ENCODE measurements at places on chromosomes 12 and 14.
A peak's percentile ranks its signal among the peaks of the same experiment; 100 is the strongest.

DNA sequence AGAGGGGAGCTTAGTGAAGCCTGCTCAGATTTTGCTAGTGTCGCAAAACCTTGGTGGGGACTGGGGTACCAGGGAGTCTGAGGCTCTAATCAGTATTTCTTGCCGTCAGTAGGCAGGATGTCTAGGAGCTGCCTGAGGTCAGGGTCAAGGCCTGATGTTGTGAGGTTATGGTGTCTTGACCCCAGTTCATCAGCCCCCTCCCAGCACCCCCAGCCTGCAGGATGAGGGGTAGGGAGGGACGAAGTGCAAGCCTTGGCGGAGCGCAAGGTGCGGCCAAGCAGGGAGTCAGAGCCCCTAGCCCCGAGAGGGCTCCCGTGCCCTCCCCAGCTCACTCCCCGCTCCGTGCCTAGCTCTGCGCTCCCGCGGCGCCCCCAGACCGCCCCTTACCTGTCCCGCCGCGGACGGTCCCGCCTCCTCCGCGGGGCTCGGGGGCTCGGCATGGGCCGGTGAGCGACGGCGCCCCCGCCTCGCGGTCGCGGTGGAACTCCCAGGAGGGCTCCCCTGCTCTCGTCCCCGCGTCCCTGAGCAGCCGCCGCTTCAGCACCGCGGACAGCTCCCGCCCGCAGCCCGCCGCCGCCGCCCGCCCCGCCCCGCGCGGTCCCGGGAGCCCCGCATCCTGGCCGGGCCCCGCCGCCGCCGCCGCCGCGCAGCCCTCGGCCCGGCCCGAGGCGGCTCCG, 347 bp downstream of the SYNDIG1L start:
- DNase-seq: no peak

- no peak for DNase-seq
Measured at GRCh38 chr14:39367387-39367751, 64.9 kb downstream of the FBXO33 start.

DNA sequence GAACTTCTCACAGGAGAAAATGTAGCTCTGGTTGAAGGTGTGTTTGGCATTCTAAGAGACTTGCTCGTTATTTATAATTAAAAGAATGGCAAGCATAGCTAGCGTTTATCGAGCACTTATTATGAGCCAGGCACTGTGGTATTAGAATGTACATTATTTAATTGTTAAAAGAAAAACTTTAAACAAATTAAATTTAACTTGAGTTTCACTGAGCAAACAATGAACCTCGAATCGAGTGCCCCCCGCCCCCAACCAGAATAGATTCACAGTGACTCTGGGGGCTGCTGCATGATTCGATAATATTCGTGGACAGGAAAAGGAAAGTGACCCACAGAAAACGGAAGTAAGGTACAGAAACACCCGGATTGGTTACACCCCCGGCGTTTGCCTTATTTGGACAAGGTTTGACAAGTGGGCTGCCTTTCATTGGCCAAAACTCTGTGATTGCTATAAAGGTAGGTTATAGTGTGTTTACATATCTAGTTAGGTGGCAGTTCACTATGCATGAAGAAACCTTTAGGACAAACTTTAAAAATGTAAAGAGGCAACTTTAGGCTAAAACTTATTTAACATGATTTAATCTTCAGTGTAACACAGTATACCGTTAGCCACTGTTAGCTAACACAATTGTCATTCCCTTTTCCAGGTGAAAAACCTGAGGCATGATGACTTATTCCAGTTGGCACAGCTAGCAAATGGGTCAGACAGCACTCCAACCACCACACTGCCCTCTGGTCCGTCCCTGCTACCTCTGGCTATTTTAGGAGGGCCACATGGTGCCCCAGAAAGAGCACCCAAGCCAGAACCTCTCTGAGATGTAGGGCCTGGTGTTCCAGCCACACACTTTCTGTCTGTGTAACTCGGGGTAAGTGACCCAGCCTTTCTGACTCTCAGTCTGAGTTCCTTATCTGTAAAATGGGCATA, 7.1 kb downstream of the SCNN1A start:
- DNase-seq: no peak

GRCh38 chr14:74735125-74735524, 22.2 kb downstream of the FCF1 start:
- no peak for DNase-seq

- no peak for DNase-seq
Measured at GRCh38 chr12:67068761-67069450, 200.3 kb upstream of the CAND1 start.

DNA sequence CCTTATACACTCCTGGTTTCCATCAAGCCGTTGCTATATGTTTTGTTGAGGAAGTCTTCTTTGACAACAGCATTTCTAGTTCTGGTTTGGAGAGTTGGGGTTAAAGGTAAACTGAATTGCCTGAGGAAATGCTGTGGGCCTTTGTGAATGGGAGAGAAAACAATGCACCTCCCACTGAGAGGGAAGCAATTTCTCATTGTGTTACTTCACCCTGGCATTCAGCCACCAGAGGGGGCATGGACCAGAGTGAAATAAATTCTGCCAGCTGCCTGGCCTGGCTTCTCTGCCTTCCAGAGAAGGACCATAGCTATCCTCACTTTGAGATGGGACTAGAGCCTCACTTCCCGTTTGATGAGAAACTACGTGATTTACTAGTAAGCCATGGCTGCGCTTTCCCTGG, 475.3 kb downstream of the EGLN3 start:
- DNase-seq: peak; percentile 30

GRCh38 chr12:58959639-58960300, 39.5 kb upstream of the LRIG3 start:
- DNase-seq: no peak

- no peak for DNase-seq
Measured at GRCh38 chr12:84910549-84911241, 1.9 kb downstream of the SLC6A15 start.

DNA sequence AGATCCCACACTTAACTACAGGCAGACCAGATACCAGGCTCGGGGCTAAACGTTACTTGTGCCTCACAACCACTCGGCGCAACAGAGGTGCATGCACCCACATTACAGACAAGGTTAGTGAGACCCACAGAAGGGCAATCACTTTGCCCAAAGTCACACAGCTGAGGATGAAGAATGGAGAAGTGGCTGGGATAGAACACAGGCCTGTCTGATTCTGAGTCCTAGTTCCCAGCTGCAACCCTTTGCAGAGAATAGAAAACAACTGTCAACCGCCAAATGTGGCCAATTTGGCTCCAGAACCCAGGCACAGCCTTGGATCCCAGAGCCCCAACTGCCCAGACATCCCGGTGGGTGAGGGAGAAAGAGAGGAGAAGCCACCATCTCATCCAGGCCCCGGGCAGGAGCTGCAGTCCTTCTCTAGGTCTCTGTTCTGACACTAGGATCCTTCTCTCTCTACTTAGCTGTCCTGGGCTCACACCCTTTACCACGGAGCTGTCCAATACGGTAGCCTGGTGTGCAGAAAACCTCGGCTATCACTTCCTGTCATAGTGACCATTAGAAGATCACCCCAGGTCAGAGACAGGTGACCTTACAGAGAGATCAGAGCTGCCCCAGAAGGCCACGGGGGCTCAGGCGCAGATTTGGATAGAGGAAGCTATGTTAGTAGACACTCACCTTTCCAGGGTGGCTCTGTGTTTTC, 59.1 kb downstream of the FAM222A start:
- no peak for DNase-seq

DNA sequence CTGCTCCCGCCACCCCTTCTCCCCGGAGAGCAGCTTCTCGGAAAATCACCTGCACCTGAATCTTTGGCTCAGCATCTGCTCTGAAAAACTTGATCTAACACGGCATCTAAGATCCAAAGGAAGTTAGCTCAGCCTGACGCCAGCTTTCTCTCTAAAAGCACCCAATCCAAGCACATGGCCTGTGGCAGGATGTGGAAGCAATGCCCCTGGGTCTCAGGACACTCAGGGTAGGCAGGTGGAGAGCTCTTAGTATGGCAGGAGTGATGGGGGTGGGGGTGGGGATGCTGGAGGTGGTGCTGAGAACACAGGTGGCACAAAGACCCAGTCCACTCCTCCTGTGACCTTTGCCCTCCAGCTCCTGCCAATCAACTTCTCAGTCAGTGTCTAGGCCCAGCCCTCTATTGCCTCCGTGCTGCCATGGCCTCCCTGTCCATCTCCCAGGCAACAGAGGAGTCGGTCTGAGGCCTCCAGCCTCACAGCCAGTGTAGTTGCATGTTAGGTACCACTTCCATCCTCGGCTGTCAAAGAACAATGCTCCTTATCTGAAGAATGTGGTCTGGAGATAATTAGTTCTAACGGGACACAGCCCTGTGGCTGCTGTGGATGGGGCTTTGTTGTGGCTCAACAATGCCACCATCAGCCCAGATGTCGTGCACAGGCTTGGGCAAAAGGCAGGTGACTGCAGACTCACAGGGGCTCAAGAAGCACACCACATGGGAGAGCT, 180.0 kb upstream of the C14orf180 start:
- DNase-seq: no peak

DNA sequence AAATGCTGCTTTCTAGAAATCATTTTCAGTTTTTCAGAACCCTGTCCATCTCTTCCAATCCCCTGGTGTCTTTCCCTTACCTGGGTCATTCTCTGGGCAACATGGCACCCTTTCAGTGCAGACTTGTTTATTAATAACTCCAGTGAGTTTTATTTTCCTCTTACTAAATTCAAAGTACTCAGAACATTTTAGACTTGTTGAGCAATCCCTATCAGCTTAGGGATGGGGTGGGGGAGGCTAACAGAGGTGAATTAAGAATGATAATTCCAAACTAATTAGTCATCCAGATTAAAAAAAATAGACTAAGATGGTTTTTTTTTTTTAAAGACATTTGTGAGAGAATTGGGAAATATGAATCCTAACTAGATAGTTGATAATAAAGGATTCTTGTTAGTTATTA, 10.7 kb downstream of the GPRC5A start:
- no peak for DNase-seq

DNA sequence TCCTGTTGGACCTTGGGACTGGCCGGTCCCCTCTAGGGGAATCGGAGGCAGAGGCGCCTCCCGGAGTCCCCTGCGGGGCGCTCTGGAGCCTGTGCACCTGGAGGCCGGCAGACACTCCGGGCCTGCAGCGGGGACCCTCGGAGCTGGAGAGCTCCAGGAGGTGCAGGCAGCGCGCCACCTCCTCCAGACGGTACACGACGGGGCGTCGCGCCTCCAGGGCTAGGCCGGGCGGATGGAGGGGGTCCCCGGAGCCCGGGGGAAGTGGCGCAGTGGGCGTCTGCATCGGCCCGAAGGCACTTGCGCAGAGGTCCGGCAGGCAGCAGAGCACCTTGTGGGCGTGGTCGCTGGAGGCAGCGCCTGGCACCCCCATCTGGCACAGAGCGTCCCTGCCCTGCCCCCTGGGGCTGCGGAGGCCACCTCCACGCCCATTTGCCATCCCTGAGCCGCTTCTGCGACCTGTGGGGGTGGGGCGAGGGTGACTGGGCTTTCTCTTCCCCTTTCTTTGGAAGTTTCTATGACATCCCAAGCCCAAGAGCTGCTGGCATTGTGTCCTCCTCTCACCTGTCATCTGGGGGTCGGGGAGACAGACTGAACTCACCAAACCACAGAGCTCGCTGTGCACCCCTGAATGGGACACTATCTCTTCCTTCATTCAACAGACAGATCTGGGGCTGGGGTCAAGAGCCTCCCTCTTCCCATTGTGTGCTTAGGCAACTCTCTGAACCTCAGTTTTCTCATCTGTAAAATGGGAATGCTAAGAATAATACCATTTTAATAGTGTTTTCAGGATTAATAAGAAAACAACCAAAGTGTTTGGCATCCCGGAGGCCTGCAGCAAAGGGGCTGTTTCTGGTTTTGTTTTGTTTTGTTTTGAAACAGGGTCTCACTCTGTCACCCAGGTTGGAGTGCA, 37.5 kb upstream of the CORO1C start:
- DNase-seq: no peak

DNA sequence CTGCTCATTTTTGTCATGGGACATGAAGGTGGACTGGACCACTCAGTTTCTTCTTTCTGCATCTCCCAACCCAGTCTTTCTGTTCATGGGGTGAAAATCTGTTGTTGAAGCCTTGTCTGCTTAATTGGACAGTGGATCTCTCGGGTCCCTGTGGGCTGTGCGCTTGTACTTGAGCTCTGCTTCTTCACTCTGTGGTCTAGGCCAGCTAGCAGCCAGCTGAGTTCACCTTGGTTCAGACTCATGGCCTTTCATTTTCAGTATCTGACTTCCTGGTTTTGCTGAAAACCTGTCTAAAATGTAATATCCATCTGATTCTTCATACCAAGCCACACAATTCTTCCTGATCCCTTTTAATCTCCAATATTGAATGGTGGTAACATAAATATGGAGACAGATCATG, 117.2 kb downstream of the LRRK2 start:
- DNase-seq: no peak

DNA sequence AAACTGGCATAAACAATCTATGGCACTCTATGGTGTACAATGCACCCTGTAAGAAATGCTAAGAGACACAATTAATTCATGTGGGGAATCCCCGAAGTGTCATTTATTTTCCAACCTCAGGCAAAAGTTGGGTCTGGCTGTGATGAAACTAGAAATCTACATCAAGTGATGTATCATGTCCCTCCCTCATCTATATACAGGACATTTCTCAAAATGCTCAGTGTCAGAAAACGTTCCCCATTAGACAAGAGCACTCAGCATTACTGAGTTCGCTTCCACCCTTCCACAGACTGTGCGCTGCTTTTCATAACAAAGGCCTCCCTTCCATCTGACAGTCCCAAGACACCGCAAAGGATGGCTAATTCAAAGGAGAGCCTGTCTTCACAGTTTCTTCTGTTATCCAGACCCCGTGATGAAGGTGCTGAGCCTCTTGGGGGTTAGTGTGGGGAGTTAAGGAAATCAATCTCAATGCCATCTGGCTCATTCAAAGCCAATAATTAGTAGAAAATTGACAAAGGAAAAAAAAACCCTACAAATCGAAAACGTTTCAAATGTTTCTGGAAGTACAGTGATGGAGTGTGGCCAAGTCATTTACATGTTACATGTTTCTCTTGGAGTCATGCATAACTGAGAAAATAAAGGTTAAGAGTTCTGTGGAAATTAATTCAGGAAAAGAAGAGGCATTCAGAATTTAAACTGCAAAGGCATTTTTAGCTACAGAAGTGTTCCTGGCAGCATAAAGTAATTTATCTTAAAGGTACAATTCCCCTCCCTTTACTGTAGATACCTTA, 7.5 kb downstream of the CCDC88C start:
- DNase-seq: no peak

- DNase-seq: no peak
Measured at GRCh38 chr12:103455020-103455763, 40.6 kb downstream of the C12orf42 start.

DNA sequence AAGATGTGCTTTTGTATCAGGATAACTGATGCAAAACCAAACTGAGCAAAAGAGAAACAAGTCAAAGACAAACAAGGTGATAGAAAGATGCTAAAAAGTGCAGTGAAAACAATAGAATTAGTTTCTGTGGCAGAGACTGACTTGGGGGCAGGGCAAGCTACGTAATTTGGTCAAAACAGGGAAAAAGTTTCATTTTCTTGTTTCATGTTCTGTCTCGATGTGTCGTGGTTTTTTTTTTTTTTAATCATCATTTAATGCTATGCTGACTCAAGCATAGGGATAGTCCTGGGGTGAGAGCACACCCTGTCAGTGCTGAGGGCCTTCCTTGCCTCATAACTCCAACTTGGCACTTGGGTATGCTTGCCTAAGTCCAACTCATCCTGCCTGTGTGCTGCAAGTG, 144.1 kb upstream of the PTPRQ start:
- DNase-seq: no peak

GRCh38 chr14:34489324-34489723, 27.3 kb upstream of the SPTSSA start:
- no peak for DNase-seq

GRCh38 chr14:64707661-64708060, 3.4 kb downstream of the PLEKHG3 start:
- DNase-seq: no peak

GRCh38 chr14:66233591-66233990, 252.6 kb upstream of the CCDC196 start:
- DNase-seq: peak; percentile 52

- no peak for DNase-seq
Measured at GRCh38 chr12:84658877-84659276, 253.7 kb downstream of the SLC6A15 start.
